ENCODE measurements at places on chromosomes 1 and 21. TPM values are rescaled to one million over a fixed set of nuclear protein-coding genes. Genes with fewer than 3 reads are reported as not detected.

- no peak for DNase-seq
Observed at GRCh38 chr1:97337250-97338030, 583.4 kb downstream of the DPYD start.

Gene ATP1A2
- 41.2 TPM for total RNA-seq

Gene PKNOX1
- 34.5 TPM for total RNA-seq

Gene TSPEAR
- total RNA-seq, result 0.10 TPM
